Lower lobe of right lung (tissue), 2 donors: ENCODE measurements at places on chromosomes 2 and 18.

DNA sequence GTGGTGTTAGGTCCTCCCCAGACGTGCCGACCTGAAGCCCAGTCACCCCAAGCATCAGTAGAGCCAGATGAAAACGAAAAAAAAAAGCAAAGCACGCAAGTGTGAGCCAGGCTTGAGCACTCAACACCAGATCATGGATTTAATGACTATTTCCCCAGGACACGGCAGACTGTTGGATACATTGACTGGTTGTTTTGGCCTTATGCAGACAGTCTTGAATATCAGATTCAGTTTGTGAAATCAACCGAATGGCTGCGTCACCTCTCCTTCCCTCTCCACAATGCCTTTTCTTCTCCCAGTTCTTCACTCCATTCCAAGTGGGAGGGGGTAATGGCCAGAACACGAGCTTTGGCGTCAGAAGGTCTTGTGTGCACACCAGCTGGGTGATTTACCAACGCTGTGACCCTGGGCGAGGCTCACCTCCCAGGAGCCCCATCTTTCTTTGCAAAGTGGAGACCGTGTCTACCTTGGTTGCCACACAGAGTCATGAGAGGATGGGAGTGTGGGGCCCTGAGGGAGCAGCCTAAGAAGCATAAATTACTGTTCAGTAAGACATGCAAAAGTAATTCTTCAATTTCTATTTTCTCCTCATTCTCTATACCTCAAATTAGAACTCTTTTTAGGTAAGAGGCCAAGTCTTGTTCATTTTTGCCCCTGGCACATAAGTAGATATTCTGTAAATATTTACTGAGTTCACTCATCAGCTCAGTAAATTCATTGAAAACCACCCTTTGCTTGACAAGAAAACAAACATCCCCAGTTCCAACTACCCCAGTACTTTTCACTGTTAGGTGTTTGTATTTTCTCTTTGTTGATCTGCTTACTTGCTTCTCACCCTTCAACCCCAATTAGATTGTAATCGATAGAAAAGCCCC is 181.1 kb upstream of the COPS8 start:
- no peaks in the 10 kb centered on the region for H3K4me1 ChIP-seq
- no peak overlapping the region for H3K4me3 ChIP-seq
- no peak for DNase-seq
- H3K27ac ChIP-seq, result no peak overlapping the region
- no peaks in the 10 kb centered on the region for H3K27me3 ChIP-seq

DNA sequence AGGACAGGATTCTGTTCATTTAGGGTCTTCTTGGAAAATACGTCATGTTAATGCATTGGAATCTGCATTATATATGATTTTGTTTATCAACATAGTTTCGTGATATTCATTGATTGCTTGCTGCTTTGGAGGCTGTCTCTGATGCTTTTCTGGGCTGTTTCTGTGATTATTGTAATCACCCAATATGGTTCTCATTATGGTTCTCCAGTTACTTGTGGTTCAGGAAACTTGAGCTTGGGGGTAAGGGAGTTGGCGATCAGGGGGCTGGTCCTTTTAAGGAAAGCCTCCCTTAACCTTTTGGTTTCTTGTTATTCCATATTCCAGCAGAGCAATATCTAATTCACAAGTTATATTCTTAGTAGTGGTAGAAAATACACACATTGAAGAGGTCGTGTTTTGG is 17.4 kb upstream of the STON1 start:
- no peak overlapping the region for H3K27ac ChIP-seq
- H3K4me3 ChIP-seq, result no peak overlapping the region
- no peaks in the 10 kb centered on the region for H3K27me3 ChIP-seq
- peaks cover 45% of the 10 kb centered on the region for H3K4me1 ChIP-seq

DNA sequence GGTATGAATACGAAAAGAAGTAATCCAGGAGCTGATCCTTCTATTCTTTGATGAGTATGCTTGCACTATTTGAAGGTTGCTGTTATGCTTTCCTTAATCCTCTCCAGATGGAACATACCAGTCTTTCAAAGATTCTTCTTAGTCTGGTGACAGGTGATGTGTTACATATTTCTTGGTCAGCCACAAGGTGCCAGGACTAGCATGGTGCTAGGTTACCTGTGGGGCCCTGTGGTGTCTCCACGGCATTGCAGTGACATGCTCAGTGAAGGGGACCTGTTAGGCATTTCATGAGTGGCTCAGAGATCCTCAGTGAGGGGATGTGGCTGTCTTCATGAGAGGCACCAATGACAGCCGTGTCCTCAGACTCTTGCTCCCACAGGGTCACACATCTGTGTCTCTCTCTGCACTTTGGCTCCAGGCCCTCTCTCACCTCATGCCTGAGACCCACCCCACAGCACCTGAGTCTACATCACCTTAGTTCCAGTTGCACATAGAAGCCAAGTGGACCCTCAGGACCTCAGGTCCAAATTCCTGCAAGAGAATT is 13.1 kb upstream of the RAB31 start:
- H3K4me3 ChIP-seq, result no peak overlapping the region
- DNase-seq, result no peak

DNA sequence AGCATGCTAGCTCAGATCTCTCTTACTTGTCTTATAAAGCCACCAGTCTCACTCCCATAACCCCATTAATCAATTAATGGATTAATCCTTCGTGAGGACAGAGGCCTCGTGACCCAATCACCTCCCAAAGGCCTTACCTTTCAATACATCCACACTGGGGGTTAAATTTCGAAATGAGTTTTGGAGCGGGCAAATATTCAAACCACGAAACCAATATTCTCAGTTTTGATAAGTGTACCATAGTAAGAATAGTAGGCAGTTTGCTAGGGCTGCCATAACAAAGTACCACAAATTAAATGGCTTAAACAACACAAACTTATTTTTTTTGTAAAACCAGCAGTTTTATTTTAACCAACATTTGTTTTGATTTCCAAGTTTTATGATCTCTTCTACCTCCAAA is 15.2 kb downstream of the HIBCH start:
- H3K4me1 ChIP-seq, result no peaks in the 10 kb centered on the region
- H3K36me3 ChIP-seq, result peaks cover 1% of the 10 kb centered on the region
- no peak for DNase-seq
